ENCODE measurements at places on chromosomes 13 and 19.

- H3K27me3 ChIP-seq, result no peaks in the 10 kb centered on the region
- no peak overlapping the region for H3K27ac ChIP-seq
Measured at GRCh38 chr19:40005691-40006272, 8.9 kb downstream of the ZNF546 start.

DNA sequence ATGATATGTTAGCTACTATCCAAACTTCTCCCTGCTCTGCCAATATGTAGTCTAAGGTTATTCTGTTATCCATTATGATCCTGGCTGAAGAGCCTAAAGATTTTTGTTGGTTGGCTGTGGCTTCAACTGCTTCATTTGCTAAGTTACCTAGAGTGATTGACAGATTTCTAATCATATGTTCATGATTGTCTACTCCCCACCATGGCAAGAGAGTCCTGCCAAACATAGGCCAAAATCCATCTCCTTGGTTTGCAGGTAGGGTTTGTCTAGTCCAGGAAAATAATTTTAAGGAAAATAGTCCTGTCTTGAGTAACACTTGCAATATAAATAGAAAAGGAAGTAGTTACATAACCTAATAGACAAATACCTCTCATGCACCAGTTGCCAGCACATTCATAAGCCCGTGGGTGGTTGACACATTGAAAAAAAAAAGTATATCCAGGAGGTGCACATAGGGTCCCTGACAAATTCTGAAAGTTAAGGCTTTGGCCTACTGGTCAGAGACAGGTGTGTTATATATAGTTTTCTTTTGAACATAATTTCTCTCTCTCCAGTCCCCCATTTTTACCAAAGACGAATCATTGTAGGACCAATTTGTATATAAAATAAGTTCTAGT lies 5.4 kb upstream of the CBY2 start:
- H3K4me3 ChIP-seq, result no peak overlapping the region
- H3K27ac ChIP-seq, result no peak overlapping the region
- no peaks in the 10 kb centered on the region for H3K27me3 ChIP-seq
- H3K4me1 ChIP-seq, result peaks cover 29% of the 10 kb centered on the region

DNA sequence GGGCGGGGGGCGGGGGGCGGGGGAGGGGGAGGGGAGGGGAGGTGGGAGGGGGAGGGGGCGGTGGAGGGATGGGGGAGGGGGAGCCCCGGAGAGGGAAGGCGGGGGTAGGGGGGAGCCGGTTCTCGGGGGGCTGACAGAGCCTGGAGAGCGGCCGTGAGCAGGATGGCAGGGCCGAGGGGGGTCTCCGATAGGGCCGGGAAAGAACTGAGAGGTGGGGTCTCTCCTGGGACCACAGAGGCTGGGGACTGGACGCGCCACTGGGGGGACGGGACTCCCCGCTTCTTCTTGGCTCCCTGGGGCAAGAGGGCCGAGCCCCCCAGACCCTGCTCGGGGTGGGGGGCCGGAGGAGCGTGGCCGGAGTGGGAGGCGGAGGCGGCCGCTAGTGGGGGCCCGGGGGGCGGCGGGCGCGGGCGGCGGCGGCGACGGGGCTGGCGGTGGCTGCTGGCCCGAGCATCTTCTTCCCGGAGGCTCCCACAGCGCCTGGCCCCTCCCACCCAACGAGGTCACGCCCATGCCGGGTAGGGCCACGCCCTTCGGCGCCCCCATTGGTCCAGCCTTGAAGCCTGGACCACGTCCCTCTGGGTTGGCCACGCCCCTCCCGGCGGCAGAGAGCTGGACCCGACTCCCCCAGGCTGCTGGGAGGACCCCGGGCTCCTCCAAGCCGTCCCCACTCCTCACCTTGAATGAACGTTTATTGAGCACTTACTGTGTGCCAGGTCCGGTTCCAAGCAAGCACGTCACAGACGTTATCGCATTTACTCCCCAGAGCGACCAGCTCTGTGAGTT lies at the start of gene NOVA2:
Gene NOVA2 (minus strand): TSS at position 313 of the 786 bp plus-strand sequence. CDS start 514 bp downstream, outside the sequence.
- H3K27me3 ChIP-seq, result peaks cover 49% of the 10 kb centered on the region
- H3K4me3 ChIP-seq, result no peak within 1 kb of the TSS
- H3K36me3 ChIP-seq, result peaks cover 1% of the 10 kb centered on the region
- H3K27ac ChIP-seq, result no peak within 1 kb of the TSS
- DNase-seq, result peak; percentile 50

- H3K4me3 ChIP-seq, result no peak overlapping the region
- H3K27ac ChIP-seq, result no peak overlapping the region
- H3K4me1 ChIP-seq, result no peaks in the 10 kb centered on the region
- peak; percentile 73 for DNase-seq
- no peaks in the 10 kb centered on the region for H3K36me3 ChIP-seq
- peaks cover 42% of the 10 kb centered on the region for H3K27me3 ChIP-seq
Measured at GRCh38 chr19:30682999-30683536, 310.9 kb downstream of the ZNF536 start.

DNA sequence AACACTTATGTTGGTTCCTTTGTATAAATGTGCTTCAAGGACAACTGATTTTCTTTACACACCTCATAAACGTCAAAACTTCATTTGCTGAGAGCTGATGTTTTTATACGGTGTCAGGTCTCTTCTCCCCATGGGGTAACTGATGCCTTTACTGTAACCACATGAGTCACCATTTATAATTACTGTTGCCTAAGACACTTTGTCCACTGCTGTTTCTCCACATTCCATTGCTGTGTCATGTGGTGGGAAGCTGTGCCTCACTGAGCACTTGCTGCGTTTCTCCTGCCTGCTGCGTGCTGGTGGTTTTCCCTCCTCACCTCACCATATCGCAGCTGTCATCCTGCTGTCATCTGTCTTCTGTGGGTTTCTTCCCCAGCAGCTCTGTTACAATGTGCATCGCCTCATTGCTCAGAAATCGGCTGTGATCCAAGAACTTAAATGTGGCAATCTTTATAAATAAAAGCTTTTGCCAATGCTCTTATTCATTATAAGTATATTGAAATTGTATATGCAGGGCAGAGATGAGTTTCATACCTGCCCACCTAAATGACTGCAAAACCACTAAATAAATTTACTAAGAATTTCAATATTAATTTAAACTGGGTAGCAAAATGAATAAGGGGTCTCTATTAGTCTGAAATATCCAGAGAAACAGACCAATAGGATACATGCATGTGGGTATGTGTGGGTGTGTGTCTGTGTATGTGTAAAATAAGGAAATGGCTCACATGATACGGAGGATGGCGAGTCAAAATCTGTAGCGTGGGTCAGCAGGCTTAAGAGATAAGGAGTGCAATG lies 547.0 kb upstream of the SLITRK5 start:
- no peak overlapping the region for H3K27ac ChIP-seq
- H3K4me3 ChIP-seq, result no peak overlapping the region
- no peaks in the 10 kb centered on the region for H3K36me3 ChIP-seq
- DNase-seq, result no peak
- no peaks in the 10 kb centered on the region for H3K4me1 ChIP-seq

GRCh38 chr13:109199280-109199679 lies 569.9 kb downstream of the MYO16 start:
- H3K4me3 ChIP-seq, result no peak overlapping the region
- H3K36me3 ChIP-seq, result no peaks in the 10 kb centered on the region
- no peak for DNase-seq
- no peaks in the 10 kb centered on the region for H3K4me1 ChIP-seq

DNA sequence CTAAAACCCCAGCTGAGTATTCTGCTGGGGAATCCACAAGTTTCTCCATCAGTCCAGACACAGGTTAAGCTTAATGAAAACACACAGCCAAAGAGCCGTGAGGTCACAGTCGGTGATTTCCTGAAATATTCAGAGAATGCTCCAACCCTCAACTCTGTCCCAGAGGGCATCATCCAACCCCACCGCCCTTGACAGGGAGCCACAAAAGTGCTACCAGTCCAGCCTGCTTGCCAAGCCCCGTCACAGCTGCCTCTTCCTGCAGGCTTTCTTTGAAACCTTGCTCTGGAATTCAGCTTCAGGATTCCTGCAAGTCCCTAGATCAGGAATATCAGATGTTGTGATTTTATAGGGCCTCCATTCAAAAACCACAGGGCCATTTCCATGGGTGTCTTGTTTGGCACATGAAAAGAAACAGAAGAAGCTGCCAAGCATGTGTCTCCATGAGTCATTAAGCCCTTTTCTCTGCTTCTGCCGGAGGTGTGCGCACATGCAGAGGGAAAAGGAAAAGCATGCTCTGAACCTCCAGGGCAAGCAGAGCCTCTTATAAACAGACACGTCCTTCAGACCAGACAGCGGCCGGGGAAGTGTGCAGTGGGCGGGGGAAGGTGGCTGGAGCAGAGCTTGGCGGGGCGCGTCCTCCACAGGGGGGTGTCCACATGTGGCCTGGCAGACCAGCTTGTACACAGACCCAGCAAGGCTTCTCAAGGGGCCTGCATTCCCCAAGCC lies 164.7 kb downstream of the KATNAL1 start:
- H3K36me3 ChIP-seq, result peaks cover 4% of the 10 kb centered on the region
- H3K4me3 ChIP-seq, result no peak overlapping the region
- peak; percentile 63 for DNase-seq

GRCh38 chr19:18794692-18795091 lies 3.6 kb upstream of the COMP start:
- no peak for DNase-seq
- peaks cover 43% of the 10 kb centered on the region for H3K27me3 ChIP-seq
- H3K4me1 ChIP-seq, result peaks cover 9% of the 10 kb centered on the region
- no peaks in the 10 kb centered on the region for H3K36me3 ChIP-seq
- no peak overlapping the region for H3K27ac ChIP-seq

GRCh38 chr13:37869756-37870488 lies at the start of gene TRPC4:
TSS of gene TRPC4 (minus strand) at chr13:37869772. CDS start at chr13:37783333, 86,439 bp downstream.
- peaks cover 32% of the 10 kb centered on the region for H3K27me3 ChIP-seq
- peaks cover 7% of the 10 kb centered on the region for H3K4me1 ChIP-seq
- no peak within 1 kb of the TSS for H3K27ac ChIP-seq
- peaks cover 6% of the 10 kb centered on the region for H3K36me3 ChIP-seq

DNA sequence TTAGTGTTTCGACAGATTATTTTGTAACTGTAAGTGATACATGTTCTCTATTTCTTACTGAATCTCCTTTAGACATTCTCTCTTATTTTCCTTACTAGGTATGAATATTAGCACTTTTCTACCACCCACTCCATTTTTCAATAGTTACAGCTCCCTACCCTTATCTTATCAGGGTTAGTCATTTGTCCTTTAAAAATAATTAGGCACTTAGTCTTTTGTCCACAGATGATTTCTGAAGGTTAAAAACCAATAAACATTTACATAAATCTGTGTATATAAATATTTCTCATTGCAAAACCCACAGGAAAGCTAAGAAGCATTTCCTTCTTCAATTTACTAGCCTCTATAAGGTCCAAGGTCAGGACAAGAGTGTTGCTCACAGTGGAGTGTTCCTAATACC lies 624.1 kb upstream of the MIR17HG start:
- H3K4me3 ChIP-seq, result no peak overlapping the region
- no peaks in the 10 kb centered on the region for H3K36me3 ChIP-seq
- DNase-seq, result no peak

GRCh38 chr13:31998131-31998530 lies 33.4 kb upstream of the FRY start:
- no peaks in the 10 kb centered on the region for H3K36me3 ChIP-seq
- DNase-seq, result no peak
- no peak overlapping the region for H3K27ac ChIP-seq
- no peaks in the 10 kb centered on the region for H3K27me3 ChIP-seq
- H3K4me1 ChIP-seq, result no peaks in the 10 kb centered on the region

- no peak overlapping the region for H3K4me3 ChIP-seq
- H3K36me3 ChIP-seq, result peaks cover 23% of the 10 kb centered on the region
- H3K27ac ChIP-seq, result no peak overlapping the region
- DNase-seq, result no peak
Measured at GRCh38 chr13:91359631-91360030, 12.1 kb downstream of the MIR17HG start.

DNA sequence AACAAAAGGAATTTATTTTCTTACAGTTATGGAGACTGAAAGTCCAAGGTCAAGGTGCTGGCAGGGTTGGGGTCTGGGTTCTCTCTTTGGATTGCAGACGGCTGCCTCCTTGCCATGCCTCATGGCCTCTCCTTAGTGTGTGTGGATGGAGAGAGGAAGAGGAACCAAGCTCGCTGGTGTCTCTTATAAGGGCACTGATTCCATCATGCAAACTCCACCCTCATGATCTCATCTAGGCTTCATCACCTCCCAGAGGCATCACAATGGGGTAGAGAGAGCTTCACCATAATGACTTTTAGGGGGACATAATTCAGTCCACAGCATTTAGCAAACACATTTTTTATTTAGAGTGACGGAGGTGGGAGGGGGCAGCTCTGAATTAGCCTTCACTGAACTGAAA lies 104.9 kb upstream of the ABCC4 start:
- no peak for DNase-seq
- H3K36me3 ChIP-seq, result no peaks in the 10 kb centered on the region
- no peak overlapping the region for H3K4me3 ChIP-seq
